ENCODE measurements at places on chromosomes 3 and 15.

DNA sequence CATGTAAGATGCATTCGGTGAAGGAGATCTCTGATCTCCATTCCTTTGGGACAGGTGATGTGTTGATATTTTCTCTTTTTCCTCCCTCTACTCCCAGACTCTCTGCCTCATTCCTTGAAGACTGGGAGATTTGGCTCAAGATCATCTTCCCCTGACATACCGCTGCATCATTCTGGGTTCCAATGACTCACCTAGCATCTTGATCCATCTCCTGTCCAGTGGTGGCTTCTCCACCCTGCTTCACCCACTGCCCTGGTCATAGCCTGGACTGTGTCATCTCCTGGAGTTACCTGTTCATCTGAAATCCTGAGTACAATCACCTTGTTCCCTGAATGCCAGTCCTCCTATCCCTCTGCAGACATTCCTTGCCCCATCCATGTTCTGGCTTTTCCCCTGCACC, 57.4 kb upstream of the TRAK1 start:
- DNase-seq = peak; percentile 64

GRCh38 chr3:12943124-12944021, 102.0 kb upstream of the RPL32 start:
- DNase-seq = no peak

- DNase-seq = no peak
These were observed 215.7 kb upstream of the THBS1 start for GRCh38 chr15:39365161-39365560.

GRCh38 chr15:85284497-85284896, 95.9 kb upstream of the AKAP13 start:
- DNase-seq = no peak

Data from amniotic epithelial cell (primary cell).